Osteoblast (primary cell): ENCODE measurements at places on chromosomes 5 and 9. TPM values are rescaled to one million over a fixed set of nuclear protein-coding genes. Genes with fewer than 3 reads are reported as not detected.
A peak's percentile ranks its signal among the peaks of the same experiment; 100 is the strongest.

The IRGM gene
- total RNA-seq: not detected in 2 replicates

DNA sequence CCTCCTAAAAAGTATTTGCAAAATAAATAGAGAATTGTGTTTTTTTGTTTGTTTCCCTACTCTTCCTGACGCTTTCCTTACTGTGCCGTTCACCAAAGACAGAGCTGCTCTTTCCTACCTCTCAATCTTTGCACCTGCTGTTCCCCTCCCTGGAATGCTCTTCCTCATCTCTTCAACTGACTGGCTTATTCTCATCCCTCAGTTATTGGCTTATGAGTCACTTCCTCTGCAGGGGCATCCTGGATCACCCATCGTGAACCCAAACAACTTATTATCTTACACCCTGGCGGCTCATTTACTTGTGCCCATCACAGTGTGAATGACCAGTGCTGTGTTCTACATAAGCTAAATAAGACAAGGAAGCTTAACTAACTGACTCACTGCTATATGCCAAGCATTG, 36.1 kb upstream of the CCNG1 start:
- H3K27me3 ChIP-seq: no peaks in the 10 kb centered on the region
- no peaks in the 10 kb centered on the region for H3K4me1 ChIP-seq
- no peaks in the 10 kb centered on the region for H3K36me3 ChIP-seq
- H3K4me3 ChIP-seq: no peak overlapping the region
- no peak for DNase-seq

GRCh38 chr5:135497971-135498636, 37.7 kb downstream of the NEUROG1 start:
- no peaks in the 10 kb centered on the region for H3K36me3 ChIP-seq
- no peak overlapping the region for H3K27ac ChIP-seq

The PDE6A gene
- under 0.01 TPM in 2 replicates for total RNA-seq

GRCh38 chr9:13718086-13718485, 438.6 kb upstream of the MPDZ start:
- DNase-seq: no peak
- H3K4me3 ChIP-seq: no peak overlapping the region
- no peaks in the 10 kb centered on the region for H3K36me3 ChIP-seq
- peaks cover 5% of the 10 kb centered on the region for H3K27me3 ChIP-seq

- no peak overlapping the region for H3K27ac ChIP-seq
- DNase-seq: no peak
- H3K4me1 ChIP-seq: no peaks in the 10 kb centered on the region
- no peaks in the 10 kb centered on the region for H3K27me3 ChIP-seq
- no peak overlapping the region for H3K4me3 ChIP-seq
- H3K36me3 ChIP-seq: peaks cover 12% of the 10 kb centered on the region
These were observed 71.6 kb downstream of the PKD2L2 start for GRCh38 chr5:137960819-137961218.

The LRRC19 gene
- under 0.01 TPM in 2 replicates for total RNA-seq

GRCh38 chr5:150350524-150351344, 6.8 kb upstream of the TCOF1 start:
- H3K36me3 ChIP-seq: no peaks in the 10 kb centered on the region
- no peak overlapping the region for H3K27ac ChIP-seq
- no peak overlapping the region for H3K4me3 ChIP-seq
- peaks cover 8% of the 10 kb centered on the region for H3K4me1 ChIP-seq

DNA sequence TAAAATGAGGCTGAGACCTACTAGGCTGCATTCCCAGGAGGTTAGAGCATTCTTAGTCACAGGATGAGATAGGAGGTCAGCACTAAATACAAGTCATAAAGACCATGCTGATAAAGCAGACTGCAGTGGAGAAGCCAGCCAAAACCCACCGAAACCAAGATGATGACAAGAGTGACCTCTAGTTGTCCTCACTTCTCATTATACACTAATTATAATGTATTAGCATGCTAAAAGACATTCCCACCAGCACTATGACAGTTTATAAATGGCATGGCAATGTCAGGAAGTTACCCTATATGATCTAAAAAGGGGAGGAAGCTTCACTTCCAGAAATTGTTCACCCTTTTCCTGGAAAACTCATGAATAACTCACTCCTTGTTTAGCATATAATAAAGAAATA, 88.6 kb downstream of the PLPPR1 start:
- no peaks in the 10 kb centered on the region for H3K27me3 ChIP-seq
- H3K27ac ChIP-seq: no peak overlapping the region
- H3K4me3 ChIP-seq: no peak overlapping the region
- no peak for DNase-seq
- H3K36me3 ChIP-seq: no peaks in the 10 kb centered on the region
- no peaks in the 10 kb centered on the region for H3K4me1 ChIP-seq

The ADAMTS16 gene
- total RNA-seq: 1.4 and 1.5 TPM in 2 replicates

DNA sequence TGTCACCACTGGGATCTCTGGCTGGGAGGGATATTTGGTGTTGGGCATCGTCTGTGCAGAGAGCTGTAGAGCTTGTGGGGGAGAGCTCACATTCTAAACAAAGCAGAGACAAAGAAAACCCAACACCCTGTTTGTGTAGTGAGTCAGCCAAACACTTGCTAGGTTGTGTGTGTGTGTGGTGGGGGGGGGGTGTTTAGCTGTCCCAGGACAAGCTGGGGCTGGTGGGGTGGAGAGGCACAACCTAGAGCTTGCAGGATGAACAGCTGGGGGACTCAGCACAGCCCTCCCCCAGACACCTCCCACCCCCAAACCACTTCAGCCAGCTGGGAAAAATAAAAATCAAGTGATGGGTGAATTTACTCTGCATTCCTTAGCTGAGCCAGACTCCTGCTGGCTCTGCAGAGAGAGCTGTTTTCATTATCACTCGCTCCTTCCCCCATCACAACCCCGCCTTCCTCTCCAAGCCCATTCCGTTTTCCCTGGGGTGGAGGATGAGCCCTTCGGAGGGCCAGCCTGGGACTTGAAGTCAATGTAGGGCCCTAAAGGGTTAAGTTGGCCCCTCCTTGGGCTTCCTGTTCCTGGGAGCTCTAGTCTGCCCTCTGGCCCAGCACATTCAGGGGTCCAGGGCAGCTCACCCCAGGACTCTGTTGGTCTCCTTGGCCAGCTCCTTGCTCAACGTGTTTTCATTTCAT, 2.6 kb downstream of the OLFML2A start:
- peaks cover 23% of the 10 kb centered on the region for H3K4me1 ChIP-seq
- H3K36me3 ChIP-seq: no peaks in the 10 kb centered on the region
- peak overlapping the region; percentile 53 for H3K4me3 ChIP-seq
- DNase-seq: peak; percentile 98

GRCh38 chr5:10520706-10521105, 43.2 kb upstream of the ANKRD33B start:
- peaks cover 22% of the 10 kb centered on the region for H3K4me1 ChIP-seq
- H3K36me3 ChIP-seq: no peaks in the 10 kb centered on the region
- no peak overlapping the region for H3K4me3 ChIP-seq
- peaks cover 2% of the 10 kb centered on the region for H3K27me3 ChIP-seq
- DNase-seq: no peak

DNA sequence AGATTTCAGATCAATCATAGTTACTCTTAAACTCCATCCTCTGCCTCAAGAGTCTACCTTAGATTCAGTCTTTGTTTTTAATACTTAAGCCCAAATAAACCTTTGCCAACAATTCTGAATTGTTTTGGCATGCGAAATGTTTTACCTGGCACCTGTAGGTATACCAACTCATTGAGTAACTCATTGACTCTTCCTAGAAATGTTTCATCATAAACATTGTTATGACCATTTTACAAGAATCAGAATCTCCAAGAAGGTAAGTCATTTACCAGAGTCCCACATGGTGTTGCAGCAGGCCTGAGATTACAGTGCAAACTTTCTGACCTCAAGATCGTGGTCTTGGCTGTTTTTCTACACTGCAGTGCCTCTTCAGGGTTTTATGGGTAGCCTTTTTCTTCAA, 750.4 kb downstream of the BRINP1 start:
- no peak for DNase-seq
- no peak overlapping the region for H3K27ac ChIP-seq
- H3K27me3 ChIP-seq: no peaks in the 10 kb centered on the region
- H3K36me3 ChIP-seq: no peaks in the 10 kb centered on the region
- H3K4me3 ChIP-seq: no peak overlapping the region

The IFNE gene
- 2.9 and 3.6 TPM in 2 replicates for total RNA-seq

DNA sequence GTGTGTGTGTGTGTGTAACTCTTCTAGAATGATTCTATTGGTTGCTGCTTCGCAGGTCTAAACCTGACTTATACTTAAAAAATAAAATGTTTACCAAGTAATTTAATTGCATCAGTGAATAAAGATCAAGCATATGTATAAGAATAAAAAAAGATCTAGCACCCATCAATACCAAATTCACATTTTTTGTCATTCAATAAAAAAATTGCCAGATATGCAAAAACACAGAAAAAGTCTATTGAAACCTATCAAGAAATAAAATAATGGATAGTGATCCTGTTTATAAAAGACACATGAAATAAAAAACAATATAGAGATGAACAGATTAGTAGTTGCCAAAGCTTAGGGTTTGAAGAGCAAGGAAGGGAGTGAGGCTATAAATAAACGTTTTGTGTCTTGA, 2095.0 kb upstream of the ACO1 start:
- no peaks in the 10 kb centered on the region for H3K36me3 ChIP-seq
- no peak overlapping the region for H3K4me3 ChIP-seq
- H3K27me3 ChIP-seq: no peaks in the 10 kb centered on the region
- H3K27ac ChIP-seq: no peak overlapping the region
- no peaks in the 10 kb centered on the region for H3K4me1 ChIP-seq

The CORO2A gene
- total RNA-seq: 0.29 and 0.72 TPM in 2 replicates

DNA sequence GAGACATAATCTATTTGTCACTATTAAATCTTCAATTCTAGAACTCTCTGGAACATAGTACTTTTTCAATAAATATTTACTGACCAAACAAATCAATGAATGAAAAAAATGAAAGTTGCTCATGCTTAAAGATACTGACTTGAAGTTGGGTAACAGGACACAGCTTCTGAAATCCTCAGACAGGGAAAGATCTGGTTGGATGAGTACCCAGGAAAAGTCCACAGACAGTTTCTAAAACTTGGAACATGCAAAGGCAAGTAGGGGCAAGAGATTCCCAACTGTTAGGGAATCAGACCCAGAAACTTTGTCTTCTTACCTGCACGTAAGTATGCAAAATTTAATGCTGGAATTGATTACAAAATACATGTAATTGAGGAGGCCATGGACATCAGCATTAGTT, 366.2 kb downstream of the ACTL7B start:
- H3K27me3 ChIP-seq: no peaks in the 10 kb centered on the region
- H3K27ac ChIP-seq: no peak overlapping the region
- no peak for DNase-seq
- no peaks in the 10 kb centered on the region for H3K36me3 ChIP-seq
- peaks cover 5% of the 10 kb centered on the region for H3K4me1 ChIP-seq
- no peak overlapping the region for H3K4me3 ChIP-seq

The PCSK1 gene
- total RNA-seq: 0.88 and 1.1 TPM in 2 replicates

The THBS4 gene
- total RNA-seq: 0.29 and 0.36 TPM in 2 replicates

DNA sequence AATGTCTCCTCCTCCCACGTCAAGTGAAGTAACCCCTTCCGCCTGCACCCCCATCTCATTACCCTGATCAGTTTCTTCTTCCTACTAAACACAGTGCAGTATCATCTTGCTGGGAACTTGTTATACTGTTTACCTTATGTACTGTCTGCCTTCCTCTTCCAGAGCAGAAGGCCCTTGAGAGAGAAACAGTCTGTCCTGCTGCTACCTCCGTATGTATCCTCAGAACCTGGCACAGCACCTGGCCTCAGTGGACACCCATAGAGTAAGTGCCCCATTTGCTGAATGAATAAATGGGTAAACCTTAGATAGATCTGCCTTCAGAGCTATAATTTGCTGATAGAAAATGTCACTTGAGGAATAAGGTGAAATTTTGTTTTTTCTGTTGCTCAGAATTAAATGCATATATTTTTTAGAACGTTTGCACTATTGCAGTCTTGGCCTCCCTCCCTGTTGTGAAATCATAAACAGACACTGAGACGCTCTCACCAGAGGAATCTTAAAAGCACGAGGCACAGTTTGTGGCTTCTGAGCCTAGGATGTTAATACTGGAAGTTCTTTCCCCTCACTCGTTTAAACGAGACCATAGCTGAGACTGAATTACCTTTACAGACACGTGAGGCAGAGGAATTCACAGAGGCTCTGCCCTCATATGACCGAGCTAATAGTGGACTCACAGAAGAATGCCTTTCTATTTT, 223.1 kb upstream of the DAP start:
- no peaks in the 10 kb centered on the region for H3K27me3 ChIP-seq
- H3K27ac ChIP-seq: no peak overlapping the region
- DNase-seq: no peak
- H3K4me1 ChIP-seq: no peaks in the 10 kb centered on the region
- H3K4me3 ChIP-seq: no peak overlapping the region

DNA sequence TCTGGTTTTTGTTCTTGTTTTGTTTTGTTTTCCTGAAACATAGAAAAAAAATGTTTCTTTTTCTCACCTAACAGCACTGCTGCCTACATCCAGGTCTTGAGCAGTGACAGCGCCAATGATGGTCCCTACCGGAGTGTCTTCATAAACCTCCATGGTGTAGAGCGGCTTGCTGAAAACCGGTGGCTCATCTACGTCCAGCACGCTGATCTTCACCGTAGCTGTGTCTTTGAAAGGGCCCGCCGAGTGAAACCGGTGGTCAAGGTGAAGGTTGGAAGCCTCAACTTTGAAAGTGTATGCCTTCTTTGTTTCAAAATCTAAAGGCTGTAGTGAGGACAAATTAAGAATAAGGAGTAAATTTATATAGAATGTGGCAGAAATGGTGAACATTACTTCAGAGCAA, 1051.0 kb downstream of the CDH12 start:
- no peaks in the 10 kb centered on the region for H3K27me3 ChIP-seq
- DNase-seq: no peak
- H3K4me1 ChIP-seq: no peaks in the 10 kb centered on the region
- H3K4me3 ChIP-seq: no peak overlapping the region
- H3K27ac ChIP-seq: no peak overlapping the region
- H3K36me3 ChIP-seq: no peaks in the 10 kb centered on the region

- H3K4me3 ChIP-seq: no peak overlapping the region
- H3K27me3 ChIP-seq: no peaks in the 10 kb centered on the region
- H3K4me1 ChIP-seq: no peaks in the 10 kb centered on the region
- peak; percentile 46 for DNase-seq
- no peaks in the 10 kb centered on the region for H3K36me3 ChIP-seq
- no peak overlapping the region for H3K27ac ChIP-seq
These were observed 80.1 kb upstream of the IRX4 start for GRCh38 chr5:1962619-1963355.

DNA sequence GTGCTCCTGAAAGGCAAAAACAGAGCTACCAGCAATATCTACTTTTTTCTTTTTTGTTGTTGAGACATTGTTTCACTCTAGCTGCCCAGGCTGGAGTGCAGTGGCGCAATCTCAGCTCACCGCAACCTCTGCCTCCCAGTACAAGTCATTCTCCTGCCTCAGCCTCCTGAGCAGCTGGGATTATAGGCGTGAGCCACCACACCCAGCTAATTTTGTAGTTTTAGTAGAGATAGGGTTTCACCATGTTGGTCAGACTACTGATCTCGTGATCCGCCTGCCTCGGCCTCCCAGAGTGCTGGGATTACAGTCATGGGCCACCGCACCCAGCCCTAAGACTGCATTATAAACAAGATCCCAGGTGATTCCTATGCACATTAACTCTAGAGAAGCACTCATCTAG, 17.0 kb downstream of the PLPP1 start:
- no peak overlapping the region for H3K4me3 ChIP-seq
- H3K4me1 ChIP-seq: no peaks in the 10 kb centered on the region
- H3K27ac ChIP-seq: no peak overlapping the region
- no peak for DNase-seq
- H3K27me3 ChIP-seq: no peaks in the 10 kb centered on the region

- peaks cover 2% of the 10 kb centered on the region for H3K27me3 ChIP-seq
- H3K4me3 ChIP-seq: no peak overlapping the region
- no peak for DNase-seq
- no peak overlapping the region for H3K27ac ChIP-seq
- no peaks in the 10 kb centered on the region for H3K36me3 ChIP-seq
- H3K4me1 ChIP-seq: peaks cover 8% of the 10 kb centered on the region
These were observed 87.7 kb upstream of the SPIN1 start for GRCh38 chr9:88300556-88300955.
